Spleen (tissue), 13 donors: ENCODE measurements at places on chromosomes 3 and 15.

GRCh38 chr15:53323191-53323590 lies 436.3 kb downstream of the WDR72 start:
- DNase-seq: no peak

GRCh38 chr3:102018551-102018950 lies 169.2 kb downstream of the NFKBIZ start:
- no peak for DNase-seq

DNA sequence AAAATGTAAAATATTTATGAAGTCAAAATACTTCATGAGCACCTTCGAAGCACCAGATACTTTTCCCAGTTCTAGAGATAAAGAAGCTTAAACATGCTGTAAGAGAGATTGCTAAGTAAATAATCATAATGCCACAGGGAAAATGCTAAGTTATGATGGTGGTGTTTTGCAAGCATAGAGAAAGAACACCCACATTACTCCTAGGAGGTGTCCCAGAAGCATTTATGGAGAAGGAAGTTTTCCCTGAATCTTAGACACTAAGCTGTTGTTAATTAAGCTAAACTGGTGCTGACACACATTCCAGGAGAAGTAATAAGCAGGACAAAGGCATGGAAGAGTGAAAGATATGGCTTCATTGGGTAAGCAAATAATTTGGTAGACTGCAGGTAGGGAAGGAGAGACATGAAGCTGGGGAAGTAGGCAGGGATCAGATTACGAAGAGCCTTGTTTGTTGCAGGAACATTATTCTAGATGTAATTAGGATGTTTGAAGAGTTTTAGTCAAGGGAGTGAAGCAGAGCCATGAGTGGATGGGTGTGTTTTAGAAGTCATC lies 40.4 kb upstream of the CHMP2B start:
- no peak for DNase-seq

- DNase-seq: no peak
Measured at GRCh38 chr3:126258670-126259069, 78.3 kb upstream of the ALDH1L1 start.

GRCh38 chr15:65355173-65355987 lies 22.4 kb downstream of the IGDCC3 start:
- peak; percentile 18 for DNase-seq

GRCh38 chr3:133197619-133198018 lies 159.4 kb downstream of the TMEM108 start:
- DNase-seq: no peak

DNA sequence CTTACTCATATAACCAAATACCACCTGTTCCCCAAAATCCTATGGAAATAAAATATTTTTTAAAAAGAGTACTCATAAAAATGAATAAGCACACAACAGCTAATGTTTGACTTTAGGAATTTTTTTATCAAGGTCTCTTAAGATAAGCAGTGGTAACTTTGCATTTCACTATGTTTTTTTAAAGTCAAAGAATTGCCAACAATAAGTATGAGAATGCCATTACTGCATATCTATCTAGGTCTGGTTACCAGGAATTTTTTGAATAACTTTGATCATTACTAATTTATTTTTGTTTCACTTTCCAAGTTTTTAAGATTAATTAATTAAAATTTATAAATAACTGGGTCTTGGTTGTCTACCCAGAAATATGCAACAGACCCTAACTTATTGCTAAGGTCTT lies 41.5 kb downstream of the PLSCR4 start:
- no peak for DNase-seq

DNA sequence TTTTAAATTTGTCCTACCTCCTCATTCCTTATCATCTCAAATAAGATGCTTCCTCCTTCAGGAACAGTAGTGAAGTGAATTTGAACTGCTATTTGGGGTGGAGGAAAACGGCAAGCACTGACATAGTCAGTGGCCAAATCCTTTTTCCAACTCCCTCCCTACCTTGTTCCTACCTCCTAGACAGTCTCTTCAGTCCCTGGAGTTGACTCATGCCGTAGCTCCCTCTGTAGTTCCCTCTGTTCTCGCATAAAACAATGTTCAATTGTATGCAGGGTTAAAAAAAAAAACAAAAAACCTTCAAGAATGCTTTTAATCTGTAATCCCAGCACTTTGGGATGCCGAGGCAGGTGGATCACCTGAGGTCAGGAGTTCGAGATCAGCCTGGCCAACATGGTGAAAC lies 1.4 kb downstream of the UBR1 start:
- DNase-seq: no peak

GRCh38 chr3:31448035-31448881 lies 84.5 kb upstream of the STT3B start:
- peak; percentile 78 for DNase-seq

GRCh38 chr15:57655809-57656208 lies 50.7 kb upstream of the POLR2M start:
- no peak for DNase-seq

GRCh38 chr15:50077651-50078050 lies 41.4 kb downstream of the ATP8B4 start:
- DNase-seq: no peak

- DNase-seq: no peak
Measured at GRCh38 chr3:62178032-62178431, 195.3 kb downstream of the FEZF2 start.

- DNase-seq: no peak
Measured at GRCh38 chr3:185526349-185526951, 25.9 kb downstream of the LIPH start.

DNA sequence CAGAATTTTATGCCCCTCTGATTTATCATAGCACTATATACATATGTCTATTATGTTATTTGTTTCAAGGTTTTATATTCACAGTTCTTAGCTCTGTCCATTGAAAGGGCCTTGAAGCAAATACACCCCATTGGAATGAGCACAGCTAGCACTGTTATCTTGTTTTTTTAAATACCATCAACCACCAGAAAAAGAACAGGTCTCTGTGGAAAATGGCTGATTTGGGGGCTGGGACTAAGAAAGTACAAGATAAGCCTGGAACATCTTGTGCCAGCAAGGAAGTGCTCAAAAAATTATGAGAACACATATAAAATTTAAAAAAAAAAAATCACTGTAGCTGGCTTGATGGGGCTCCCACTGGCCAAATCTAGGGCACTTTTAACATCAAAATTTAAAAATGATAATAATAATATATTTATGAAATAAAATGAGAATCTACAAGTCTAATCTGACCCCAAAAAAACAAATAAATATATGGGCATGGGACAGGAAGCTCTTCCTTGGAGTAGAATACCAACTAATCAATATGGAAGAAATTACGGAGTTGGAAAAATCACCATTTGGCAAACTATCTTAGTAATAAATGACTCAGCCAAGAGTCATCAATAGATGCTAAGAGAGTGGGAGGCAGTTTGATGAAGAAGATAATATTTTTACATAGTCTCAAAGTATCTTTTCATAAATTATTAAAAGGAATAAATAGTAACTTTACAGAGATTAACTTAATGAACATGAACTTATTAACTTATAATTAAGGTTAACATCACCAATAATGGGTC lies 20.5 kb downstream of the IFT80 start:
- no peak for DNase-seq

DNA sequence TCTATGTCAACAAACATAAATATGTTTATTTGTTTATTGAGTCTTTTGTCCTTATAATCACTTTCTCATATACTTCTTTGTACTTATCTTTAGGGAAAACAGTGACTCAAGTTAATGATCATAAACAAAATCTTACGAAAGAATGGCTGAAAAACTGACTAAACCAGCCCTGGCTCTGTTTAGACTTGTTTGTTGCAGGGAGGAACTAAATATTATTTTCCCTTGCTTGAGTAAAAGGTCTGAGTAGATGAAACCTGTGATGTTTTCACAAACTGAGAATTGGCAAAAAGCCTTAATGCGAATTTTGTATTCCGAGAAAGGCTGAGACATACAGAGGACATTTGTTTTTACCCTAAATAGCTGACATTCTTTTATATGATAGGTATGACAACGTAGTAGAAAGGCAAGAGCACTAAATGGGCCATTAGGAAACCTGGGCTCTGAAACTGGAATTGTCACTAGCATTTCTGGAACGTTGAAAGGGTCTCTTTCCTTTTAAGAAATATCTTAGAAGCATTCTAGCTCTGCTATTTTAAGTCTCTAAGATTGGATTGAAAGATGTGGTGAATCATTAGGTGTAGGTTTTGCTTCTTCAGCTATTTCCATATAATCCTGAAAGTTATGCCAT lies 18.2 kb upstream of the CLDN16 start:
- no peak for DNase-seq

- DNase-seq: no peak
Measured at GRCh38 chr3:126854666-126855065, 128.2 kb upstream of the PLXNA1 start.

- DNase-seq: no peak
Measured at GRCh38 chr3:189272500-189273119, 100.8 kb downstream of the TPRG1 start.

- DNase-seq: no peak
Measured at GRCh38 chr3:141894524-141895176, 18.2 kb downstream of the ATP1B3 start.

DNA sequence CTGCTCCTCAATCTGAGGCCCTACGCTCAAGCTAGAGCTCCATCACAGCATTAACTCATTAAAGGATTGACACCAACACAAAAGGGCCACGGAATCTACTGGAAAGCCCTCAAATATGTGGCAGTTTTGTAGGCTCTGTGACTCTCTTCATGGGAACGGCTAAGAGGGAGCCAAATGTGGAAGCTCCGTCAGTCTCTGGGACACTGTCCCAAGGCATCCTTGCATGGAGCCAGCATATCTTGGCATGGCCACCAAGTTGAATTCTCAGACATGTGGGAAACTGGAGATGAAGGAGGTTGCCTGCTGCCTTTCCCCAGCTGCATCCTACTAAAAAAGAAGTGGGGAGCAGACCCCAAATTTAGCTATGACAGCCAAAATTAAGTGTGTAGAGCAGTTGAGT lies 296.9 kb downstream of the NTRK3 start:
- no peak for DNase-seq

- DNase-seq: no peak
Measured at GRCh38 chr3:182323898-182324297, 469.4 kb upstream of the ATP11B start.

- no peak for DNase-seq
Measured at GRCh38 chr3:51980253-51980652, 3.1 kb upstream of the ACY1 start.

DNA sequence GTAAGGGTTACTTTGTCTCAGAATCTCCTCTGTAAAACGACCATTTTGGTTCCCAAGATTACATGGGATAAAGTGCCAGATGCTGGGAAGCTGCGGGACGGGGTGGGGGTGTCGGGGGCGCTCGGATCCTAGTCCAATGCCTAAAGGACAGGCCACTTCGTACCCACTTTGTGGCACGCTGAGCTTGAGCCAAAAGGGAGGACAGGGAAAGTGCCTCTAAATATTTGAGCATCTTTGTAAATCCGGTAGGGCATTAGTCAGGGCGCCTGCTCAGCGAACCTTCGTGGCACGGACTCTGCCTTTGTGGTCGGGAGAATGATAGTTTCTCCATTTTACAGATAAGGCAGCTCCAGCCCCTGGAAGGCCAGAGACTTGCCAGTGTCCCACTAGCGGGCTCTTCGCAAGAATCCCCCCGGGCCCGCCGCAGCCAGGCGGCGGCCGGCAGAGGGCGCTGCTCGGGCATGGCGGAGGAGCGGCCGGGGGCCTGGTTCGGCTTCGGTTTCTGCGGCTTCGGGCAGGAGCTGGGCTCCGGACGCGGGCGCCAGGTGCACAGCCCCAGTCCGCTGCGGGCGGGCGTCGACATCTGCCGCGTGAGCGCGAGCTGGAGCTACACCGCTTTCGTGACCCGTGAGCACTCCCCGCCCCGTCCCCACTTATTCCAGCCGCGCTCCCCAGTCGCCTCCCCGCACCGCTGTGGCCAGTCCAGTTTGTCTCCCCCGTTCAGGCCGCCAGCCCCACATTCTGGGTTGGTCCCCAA lies 1.8 kb downstream of the RCCD1 start:
- peak; percentile 92 for DNase-seq

- no peak for DNase-seq
Measured at GRCh38 chr3:97425002-97425401, 339.6 kb upstream of the ARL6 start.

DNA sequence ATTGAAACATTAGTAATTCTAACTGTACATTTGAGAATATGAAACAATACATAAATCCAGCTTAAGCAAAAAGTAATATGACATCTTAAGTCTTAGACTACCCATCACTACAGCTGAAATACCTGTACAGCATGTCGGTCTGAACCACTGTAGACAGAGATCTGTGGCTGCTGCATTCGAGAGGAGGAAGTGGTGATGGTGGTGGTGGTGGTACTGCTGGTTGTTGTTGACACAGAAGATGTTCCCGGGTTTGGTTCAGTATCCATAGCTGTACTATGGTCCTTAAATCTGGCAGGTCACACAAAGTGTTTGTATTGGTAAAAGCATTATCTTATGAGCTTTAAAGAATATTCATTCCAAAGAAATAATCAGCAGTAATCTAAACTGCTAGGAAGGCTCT lies 2.9 kb downstream of the PHC3 start:
- DNase-seq: no peak

- DNase-seq: no peak
Measured at GRCh38 chr3:193805448-193805847, 212.4 kb downstream of the OPA1 start.

GRCh38 chr3:13561967-13562366 lies 13.0 kb downstream of the FBLN2 start:
- DNase-seq: no peak

- no peak for DNase-seq
Measured at GRCh38 chr3:113117511-113118234, 93.7 kb upstream of the BOC start.

GRCh38 chr15:81893182-81893835 lies 152.5 kb downstream of the MEX3B start:
- DNase-seq: no peak

- no peak for DNase-seq
Measured at GRCh38 chr3:39313289-39313688, 16.2 kb upstream of the CCR8 start.

- no peak for DNase-seq
Measured at GRCh38 chr15:80403712-80404056, 498 bp upstream of the ARNT2 start.

GRCh38 chr3:101809178-101810021 lies 30.4 kb downstream of the NXPE3 start:
- no peak for DNase-seq

DNA sequence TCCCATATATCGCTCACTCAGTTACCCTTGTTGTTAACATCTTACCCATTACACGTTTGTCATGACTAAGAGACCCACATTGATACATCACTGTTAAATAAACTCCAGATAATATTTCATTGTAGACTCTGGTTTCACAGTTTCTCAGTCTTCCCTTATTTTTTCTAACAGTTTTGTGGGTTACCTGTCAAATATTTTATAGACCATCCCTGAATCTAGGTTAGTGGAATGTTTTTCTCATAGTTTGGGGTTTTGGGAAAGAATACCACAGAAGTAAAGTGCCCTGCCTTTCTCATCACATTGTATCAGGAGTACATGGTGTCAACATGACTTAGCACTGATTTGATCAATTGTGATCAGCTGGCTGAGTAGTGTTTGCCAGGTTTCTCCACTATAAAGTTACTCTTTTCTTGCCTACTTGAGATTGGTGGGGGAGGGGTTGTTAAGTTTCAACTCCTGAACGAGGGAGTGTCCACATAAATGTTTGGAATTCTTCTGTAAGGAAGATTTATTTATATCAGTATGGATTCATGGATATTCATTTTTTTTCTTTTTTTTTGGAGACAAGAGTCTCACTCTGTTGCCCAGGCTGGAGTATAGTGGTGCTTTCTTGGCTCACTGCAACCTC lies 25.9 kb downstream of the RNF111 start:
- no peak for DNase-seq

GRCh38 chr3:160012108-160012507 lies 23.5 kb downstream of the IL12A start:
- DNase-seq: no peak
